GM12892 (cell line): ENCODE measurements at places on chromosomes 1 and 21.

- DNase-seq, result no peak
Observed at GRCh38 chr1:9136932-9137331, 8.0 kb upstream of the GPR157 start.

GRCh38 chr1:193931356-193931755 lies 744.9 kb upstream of the B3GALT2 start:
- no peak for DNase-seq

GRCh38 chr1:199735660-199736059 lies 291.9 kb upstream of the NR5A2 start:
- DNase-seq, result no peak

DNA sequence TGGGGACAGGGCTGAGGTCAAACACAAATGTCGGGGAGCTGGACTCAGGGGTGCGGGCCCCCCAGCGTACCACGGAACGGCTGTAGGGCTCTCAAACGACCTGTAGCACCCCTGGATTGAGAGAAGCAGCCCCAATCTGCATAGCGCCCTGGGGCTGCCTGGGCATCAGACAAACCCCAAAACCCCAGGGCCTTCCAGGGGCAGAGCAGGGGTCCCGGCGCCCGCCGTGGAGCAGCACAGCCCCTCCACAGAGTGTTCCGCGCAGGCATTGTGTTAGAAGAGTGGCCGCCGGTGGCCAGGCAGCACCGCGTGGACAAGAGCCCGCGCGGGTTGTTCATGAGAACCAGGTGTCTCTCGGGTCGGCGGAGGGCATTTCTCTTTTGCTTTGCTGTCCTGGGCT lies 64.2 kb upstream of the ARHGEF16 start:
- DNase-seq, result no peak

- no peak for DNase-seq
Observed at GRCh38 chr1:231376875-231377549, 38.9 kb downstream of the SPRTN start.

GRCh38 chr1:168665975-168666374 lies 63.0 kb downstream of the DPT start:
- DNase-seq, result no peak

DNA sequence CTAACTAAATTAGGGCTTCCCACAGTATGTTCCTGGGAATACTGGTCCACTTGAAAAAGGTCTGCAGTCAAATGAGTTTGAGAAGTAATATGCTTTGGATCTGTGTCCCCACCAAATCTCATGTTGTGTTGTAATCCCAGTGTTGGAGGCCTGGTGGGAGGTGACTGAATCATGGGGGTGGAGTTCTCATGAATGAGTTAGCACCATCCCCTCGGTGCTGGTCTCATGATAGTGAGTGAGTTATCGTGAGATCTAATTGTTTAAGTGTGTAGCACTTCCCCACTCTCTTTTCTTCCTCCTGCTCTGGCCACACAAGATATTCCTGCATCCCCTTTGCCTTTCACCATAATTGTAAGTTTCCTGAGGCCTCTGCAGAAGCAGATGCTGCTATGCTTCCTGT lies 16.9 kb upstream of the DMRTB1 start:
- DNase-seq, result no peak

DNA sequence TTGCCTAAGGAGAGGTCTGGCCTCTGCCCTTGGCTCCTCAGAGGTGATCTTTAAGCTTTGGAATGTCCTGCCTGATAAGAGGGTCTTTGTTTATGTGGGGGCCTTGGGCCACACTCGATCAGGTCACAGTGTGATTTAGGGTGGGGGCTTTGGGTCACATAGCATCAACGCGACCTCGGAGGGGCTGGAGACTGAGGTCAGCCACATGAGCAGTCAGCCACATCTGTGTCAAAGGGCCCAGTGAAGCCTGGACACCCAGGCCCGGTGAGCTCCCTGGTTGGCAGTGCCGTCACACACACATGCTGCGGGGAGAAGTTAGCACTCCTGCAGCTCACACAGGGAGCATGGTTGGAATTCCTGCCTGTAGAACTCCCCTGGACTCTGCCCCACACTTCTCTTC lies 345.0 kb downstream of the NPHP4 start:
- DNase-seq, result no peak

DNA sequence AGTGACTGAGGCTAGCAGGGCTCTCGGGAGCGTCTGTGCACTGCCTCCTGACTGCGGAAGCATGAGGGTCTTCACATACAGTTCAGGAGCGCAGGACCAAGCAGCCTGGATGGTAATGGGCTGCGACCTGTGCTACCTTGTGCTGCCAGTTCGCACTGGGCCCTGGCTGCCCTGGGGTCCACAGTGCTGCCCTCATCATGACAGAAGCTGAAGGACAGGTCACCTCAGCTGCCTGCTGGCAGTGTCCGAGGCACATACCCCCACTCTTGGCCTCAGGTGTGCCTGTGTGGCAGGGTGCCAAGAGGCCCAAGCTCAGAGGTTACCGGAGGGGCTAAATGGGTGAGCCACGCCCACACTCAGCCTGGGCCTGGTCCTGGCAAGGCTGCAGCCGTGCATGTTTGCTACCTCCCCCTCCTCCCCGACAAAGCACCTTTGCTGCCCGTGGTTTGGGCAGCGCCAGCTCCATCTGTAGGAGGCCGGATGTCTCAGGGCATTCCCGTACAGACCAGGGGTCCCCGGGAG lies 4.4 kb downstream of the JMJD4 start:
- DNase-seq, result no peak

DNA sequence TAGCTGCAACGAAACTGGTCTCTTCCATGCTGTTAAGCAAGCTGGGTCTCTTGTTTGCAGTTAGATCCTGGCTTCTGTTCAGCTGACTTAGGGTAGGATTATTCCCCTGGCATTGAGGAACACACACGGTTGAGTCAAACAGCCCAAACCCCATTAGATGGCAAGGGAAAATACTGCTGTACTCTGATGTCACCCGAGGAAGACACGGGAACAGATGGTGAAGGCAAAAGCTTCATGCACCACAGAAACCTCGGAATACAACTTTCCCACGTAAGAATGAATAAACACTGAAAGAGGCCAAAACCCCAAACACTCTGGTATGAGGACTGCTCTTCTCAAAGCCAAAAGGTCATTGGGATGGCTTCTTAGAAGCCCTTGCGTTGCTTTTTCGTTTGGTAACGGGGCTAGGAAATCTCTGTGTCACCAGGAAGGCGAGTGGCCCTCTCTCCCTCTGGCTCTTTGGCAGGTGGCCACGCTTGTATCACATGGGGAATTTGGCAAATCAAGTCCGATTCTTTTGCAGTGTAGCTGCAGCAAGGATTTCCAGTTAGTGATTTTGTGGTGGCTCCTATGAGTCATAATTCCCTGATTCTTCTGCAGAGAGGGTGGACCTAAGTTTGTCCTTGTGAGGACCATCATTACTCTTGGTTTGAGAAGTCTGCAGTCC lies 16.7 kb upstream of the LYST start:
- no peak for DNase-seq

DNA sequence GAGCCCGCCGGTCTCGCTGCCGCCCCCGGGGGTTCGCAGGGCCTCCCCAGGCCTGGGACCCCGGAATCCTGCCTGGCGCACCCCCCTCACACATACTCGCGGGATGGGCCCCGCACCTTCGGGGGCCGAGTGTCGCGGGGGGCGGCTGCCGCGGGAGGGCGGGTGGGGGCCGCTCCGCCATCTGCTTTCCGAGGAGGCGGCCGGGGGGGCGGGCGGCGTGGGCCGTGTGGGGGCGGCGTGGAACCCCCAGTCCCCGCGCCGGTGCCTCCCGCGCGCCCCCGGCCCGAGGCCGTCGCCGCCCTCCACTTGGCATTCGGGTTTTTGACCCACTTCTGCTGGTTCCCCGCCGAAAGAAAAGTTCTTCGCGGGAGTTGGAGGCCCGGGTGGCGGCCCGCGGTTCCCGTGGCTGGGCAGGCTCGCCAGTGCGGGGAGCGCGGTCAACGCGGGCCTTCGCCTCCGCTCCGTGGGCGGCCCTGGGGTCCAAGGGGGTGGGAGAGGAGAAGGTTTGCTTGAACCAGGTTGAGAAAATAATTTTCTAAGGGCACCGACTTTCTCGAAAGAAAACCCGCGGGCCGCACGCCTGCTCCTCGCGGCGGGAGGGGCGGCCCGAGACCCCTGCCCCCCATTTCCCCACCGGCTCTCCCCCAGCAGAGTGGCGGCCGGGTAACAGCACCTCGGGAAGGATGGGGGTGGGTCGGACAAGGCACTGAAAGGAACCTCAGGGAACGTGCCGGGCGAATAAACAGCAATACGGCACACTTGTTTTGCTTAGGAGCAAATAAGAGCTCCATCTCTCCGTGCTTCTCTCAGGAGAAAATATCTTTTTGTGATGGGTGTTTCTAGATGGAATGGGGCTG lies 1.6 kb downstream of the PHF13 start:
- no peak for DNase-seq

DNA sequence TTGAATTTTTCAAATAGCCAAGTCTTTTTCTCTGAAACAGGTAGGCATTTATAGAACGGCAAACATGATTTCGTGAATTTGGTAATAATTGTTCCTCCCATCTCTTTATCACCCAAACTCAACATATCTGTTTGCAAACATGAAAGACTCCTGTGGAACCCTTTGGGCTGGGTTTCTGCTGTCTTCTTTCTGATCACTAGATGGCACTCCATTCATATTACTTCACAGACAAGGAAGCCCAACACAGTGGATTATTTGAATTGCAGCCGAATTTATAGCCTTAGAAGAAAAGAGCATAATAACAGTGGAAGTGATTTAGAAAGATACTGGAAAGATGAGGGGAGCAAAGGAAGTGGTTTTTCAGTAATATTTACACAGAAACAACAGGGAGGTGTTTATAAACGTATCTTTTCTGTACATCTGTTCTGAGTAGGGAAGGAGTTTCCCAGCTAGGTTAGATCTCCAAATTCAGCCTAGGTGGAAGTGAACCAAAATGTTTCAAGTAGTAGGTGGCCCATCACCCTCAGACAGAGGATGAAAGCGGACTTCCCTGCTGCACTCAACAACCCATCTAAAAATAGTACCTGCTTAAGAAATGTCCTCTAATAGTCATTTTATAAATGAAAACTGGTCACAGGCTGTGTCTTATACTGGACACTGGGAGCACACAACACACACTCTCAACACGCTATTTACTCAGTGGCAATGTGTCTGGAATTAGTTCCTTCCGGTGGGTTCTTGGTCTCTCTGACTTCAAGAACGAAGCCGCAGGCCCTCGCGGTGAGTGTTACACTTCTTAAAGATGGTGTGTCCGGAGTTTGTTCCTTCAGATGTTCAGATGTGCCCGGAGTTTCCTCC lies 67.6 kb downstream of the MAP3K21 start:
- no peak for DNase-seq

- no peak for DNase-seq
Observed at GRCh38 chr1:169309178-169310166, 58.1 kb downstream of the NME7 start.

DNA sequence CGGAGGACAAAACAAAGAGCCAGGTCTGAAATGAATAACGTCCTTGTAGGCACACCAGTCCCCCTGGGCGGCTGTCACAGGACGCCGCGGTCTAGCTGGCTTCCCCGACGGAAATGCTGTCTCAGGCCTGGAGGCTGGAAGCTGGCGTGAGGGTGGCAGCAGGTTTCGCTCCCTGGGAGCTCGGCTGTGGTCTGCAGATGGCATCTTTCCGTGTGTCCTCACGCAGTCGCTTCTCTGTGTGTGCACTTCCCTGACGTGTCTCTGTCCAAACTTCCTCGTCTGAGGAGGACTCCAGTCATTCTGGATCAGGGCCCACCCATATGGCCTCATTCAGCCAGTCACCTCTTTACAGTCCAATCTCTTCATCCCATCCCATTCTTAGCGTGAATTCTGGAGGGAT lies 14.2 kb downstream of the TNFRSF14 start:
- no peak for DNase-seq
